ENCODE measurements at places on chromosomes 4 and X.

GRCh38 chrX:102958794-102959193 lies 21.7 kb downstream of the RAB40AL start:
- peak; percentile 74 for DNase-seq

GRCh38 chr4:2810388-2810787 lies 17.5 kb downstream of the SH3BP2 start:
- no peak for DNase-seq

DNA sequence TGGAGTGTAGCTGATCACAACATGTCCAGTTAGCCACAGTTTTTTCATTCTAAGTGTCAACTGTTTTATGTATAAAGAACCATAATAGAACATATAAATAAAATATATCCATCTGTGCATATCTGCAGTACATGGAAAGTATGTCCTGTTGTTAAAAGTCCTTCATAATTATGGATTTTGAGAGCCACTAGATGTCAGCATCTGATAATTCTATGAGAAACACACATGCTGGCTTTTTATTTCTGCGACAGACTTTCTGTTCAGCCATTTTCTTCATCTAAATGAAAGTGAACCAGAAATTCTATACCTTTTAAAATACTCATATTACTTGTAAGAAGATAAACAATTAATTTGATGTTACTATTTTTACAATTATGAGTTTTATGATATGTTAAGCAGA lies 251.5 kb downstream of the GPM6A start:
- DNase-seq = no peak

GRCh38 chr4:6916587-6917460 lies 7.2 kb downstream of the TBC1D14 start:
- DNase-seq = no peak

DNA sequence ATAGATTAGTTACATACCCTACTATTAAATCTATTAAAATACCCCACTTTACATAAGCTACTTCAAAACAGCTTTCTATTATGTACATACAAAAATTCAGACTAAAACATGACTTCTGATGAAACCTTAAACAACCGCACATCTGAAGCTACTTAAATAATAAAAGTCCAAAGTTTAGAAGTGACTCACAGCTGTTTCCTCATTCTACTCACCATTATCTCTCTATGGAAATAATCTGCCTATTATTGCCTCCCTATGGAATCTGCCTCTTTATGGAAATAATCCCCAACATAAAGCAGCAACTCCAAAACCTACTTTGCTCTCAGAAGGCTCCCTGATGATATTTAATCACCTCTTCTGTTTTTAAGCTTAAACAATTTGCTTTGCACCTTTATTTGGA lies 15.7 kb upstream of the BANK1 start:
- no peak for DNase-seq

DNA sequence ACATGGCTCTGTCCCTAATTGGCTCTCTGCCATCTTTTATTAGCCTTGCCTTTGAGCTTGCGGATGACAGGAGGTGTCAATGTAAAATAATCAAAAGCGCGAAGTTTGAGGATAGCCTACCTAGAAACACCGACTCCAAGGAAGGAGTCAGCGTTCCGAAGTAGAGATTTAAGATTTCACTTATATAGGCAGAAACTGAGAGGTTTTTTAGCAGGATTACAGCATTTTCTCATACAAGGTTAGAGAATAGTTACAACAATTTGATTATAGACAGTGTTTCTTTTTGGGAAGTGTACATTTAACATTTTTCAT lies 499 bp upstream of the NFXL1 start:
- DNase-seq = no peak

DNA sequence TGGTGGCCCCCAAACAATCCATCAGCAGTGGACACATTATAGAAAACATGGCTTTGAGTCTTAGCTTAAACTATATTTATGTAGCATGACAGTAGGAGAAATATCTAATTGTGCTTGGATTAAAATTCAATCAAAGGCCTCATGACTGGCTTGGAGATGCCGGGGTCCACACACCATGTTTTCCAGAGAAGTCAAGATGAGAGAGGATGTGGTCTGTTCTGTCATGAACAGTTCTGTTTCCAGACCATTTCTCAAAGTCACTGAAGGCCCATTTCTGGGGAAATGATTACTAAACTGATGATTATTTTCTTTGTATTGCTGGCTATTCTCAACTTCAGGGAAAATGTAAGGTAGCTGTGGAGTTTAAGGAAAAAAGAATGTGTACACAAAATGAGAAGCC lies 76.3 kb downstream of the C4orf51 start:
- no peak for DNase-seq

DNA sequence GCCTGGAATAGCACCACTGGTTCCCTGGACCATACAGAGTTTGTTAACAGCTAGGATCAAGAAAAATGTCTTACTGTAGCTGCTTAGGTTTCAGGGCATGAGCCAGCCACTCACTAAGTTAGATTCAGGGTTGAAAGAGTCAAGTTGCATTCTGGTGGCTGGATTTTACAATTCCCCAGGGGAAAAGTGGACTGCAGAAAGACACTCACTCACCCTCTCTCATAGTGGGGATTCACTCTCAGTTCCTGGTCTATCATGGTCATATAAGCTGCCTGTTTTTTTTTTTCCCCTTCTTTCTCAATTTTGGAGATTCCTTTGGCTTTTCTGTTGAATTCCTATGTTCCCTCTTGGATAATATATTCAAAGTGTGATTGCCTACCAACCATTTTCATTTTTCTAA lies 744.2 kb upstream of the GRIA3 start:
- DNase-seq = no peak

DNA sequence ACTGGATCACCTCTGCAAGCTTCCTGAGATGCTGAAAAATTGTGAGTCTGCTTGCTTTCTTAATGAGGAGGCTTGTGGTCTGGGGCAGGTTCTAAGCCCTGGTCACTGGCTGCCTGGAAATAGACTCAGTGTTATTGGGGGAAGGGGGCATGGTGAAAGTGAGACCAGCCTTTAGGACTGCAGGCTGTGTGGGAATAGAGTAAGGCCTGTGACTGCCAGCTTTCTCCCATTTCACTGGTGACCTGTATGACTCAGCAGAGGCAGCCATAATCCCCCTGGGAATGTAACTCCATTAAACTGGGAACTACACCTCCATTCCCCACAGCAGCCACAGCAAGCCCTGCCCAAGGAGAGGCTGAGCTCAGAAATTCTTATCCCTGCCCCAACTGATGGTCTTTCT lies 55.9 kb upstream of the IL15 start:
- DNase-seq = no peak

DNA sequence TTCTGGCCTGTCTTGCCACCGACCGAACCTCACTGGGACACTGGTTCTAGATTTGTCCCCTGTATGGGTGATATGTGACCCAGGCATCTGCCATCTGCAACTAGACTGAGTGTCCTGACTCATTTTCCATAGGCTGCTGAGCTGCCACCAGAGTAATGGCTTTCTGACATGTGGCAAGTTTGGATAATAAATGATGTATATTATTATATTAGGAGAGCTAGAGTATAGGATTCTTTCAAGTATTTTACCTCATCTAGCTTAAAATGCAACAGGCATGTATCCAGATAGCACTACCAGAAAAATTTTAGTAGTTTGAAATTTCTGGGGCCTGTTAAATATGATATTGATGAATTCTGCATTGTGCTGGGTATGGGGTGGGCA lies 15.8 kb upstream of the PGRMC2 start:
- DNase-seq = no peak

- DNase-seq = no peak
Observed at GRCh38 chr4:157225096-157225495, 4.6 kb downstream of the GRIA2 start.

- peak; percentile 47 for DNase-seq
Observed at GRCh38 chrX:70592091-70592490, 147.5 kb downstream of the DLG3 start.

GRCh38 chr4:155974476-155974749 lies 20.7 kb upstream of the CTSO start:
- DNase-seq = no peak

- no peak for DNase-seq
Observed at GRCh38 chrX:97215186-97215585, 331.5 kb downstream of the RPA4 start.

DNA sequence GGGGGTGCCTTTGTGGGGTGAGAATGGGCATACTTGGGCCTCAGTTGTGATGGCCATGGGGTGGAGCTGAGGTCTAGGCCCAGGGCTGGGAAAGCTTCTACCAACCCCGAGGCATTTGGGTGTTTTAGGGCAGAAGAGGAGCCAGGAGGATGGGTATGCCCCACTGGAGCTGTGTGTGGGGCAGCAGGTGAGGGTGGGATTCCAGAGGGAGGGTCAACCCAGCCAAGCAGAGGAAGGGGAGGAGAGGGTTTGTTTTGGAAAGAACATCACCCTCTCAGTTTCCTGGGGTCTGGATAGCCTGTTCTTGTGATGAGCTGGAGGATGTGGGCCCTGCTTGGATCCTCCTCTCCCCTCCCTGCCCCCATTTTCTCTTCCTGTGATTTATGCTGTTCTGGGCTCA lies 620 bp downstream of the IL9R start:
- DNase-seq = no peak

GRCh38 chr4:78451407-78451806 lies 100.2 kb upstream of the ANXA3 start:
- DNase-seq = no peak

DNA sequence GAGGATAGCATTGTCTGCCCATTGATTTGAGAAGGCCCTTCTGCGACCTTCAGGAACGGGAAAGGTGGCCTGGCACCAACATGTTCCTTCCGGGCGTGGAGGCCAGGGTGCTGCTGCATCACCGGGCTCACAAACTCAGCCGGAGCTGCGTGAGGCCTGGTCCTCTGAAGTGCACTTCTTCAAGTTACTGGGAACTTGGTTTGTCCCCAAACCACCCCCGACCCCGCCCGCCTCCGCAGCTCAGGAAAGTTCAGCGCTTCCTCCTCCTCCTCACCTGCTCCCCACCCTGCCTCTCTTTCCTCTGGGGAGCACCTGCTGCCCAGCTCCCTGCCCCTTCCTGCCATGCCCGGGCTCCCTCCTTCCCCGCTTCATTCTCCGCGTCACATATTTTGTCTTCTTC lies 116.0 kb upstream of the LRPAP1 start:
- no peak for DNase-seq

GRCh38 chr4:180792541-180792940 lies 1450.7 kb upstream of the TENM3 start:
- DNase-seq = peak; percentile 56

DNA sequence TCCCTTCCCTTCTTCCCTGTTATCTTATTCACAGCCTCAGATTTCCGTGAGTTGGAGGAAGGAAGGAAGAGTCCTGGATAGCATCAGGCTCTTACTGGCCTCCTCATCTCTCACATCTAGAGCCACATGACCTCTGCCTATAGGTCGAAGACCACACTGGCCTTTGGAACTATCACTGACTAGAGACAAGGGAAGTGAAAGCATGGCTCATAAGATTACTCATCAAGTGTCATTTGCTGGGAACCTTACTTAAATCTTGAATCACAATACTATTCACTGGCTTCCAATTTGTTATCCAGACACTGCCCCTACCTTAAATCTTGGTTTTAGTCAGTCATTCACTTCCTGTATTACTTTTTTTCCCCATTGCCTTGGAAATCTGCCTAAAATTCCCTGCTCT lies 61.6 kb upstream of the MTMR8 start:
- DNase-seq = peak; percentile 67

- no peak for DNase-seq
Observed at GRCh38 chr4:33357121-33357520, 2637.0 kb downstream of the PCDH7 start.

GRCh38 chr4:2489841-2490552 lies 21.1 kb downstream of the RNF4 start:
- peak; percentile 22 for DNase-seq

DNA sequence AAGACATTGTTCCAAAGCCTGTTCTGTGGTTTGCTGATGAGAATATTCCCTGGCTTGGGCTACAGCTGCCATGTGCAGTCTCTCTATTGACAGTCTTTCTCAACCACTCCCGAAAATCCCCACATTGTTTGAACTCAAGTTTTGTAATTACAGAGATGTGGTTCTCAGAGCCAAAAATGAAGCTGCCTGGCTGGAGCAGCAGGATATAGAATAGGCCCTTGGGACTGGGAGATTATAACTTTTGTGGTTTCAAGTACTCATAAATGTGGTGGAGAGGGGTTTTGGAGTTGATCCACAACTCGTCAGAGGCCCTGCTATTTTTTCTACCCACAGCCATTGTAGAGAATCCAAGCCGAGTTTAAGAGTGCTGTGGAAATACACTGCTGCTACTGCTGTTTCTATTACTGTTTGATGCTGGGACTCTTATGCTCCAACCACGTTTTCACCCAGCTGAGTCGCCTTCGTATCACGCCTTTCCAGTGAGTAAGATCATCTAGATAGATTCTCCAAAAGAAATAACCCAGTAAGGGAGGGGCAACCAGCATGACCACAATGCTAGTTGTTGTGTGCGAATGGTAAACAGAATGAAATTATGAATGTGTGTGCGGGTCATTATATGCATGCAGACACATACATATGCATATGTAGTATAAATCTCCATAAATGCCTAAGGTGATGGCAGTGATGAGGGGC lies 57.1 kb upstream of the ATXN3L start:
- DNase-seq = peak; percentile 64

DNA sequence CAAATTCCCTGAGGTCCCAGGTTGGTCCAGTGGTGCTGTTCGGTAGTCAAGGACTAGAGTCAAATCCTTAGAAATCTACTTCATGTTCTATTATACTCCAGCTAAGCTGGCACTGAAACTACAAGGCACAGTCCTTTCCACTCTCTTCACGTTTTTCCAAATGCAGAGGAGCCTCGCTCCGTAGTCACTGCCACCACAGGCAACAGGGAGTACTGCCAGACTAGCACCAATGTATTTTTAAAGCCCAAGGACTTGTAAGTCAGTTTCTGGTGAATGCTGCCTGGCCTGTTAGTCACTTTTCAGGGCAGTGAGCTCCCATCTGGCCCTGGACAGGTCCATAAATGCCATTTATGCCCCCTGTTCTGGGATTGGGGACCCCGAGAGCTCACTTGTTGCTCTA lies 323.5 kb downstream of the FAM47A start:
- no peak for DNase-seq

DNA sequence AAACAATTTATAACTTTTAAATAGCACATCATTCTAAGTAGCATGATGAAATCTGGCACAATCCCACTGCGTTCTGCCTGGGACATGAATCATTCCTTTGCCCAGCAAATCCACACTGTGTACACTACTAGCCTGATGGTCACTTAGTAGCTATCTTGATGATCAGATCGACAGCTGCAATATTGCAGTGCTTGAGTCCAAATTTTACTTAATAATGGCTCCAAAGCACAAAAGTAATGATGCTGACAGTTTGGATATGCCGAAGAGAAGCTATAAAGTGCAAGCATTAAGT lies 86.6 kb upstream of the NPNT start:
- DNase-seq = no peak

DNA sequence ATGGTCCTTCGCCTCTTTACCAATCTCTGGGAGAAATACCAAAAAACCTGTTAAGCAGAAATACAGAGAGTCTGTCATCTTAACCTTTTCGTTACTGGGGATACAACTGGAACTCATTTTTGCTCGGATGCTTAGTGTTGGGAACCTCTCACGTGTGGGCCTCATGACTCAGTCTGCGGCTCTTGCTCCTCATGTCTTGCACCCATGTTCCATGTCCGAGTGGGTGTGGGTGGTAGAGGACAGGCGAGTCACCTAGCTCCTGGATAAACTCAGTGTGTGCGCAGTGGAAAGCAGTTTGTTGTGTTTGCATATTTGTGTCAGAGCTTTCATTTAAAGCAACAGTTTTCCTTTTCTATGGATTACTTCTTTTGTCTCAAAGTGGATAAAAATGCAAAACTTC lies 70.6 kb downstream of the TNIP2 start:
- DNase-seq = no peak

GRCh38 chr4:176188654-176189053 lies 6.7 kb downstream of the SPATA4 start:
- peak; percentile 66 for DNase-seq
